Naive thymus-derived CD8-positive, alpha-beta T cell (primary cell): ENCODE measurements at places on chromosomes 4 and X.
A peak's percentile ranks its signal among the peaks of the same experiment; 100 is the strongest.

DNA sequence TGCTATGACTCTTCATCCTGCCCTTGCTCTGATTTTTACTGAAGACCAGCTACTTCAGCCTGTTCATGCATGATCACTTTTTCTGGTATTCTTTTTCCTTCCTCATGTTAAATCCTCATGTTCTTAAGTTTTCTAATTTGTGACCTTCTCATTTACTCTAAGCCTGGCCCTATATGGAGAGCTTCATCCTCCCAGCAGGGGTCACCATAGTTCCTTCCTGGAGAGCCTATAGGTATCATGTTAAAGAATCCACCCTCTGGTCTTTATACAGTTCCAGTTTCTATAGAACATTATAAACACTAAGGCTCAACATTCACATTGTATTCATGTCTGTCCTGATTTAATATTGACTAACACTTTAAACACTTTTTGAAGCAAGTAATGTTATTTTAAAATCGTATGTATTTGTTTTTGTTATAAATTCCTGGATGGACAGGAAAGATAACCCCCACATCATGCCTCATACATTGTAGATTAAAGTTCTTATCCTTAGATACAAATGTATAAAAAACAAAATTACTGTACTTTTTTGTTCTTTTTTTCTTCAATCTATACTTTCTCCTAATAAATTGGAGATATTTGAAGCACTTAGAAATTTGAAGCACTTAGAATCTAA lies 53.8 kb upstream of the OTUD4 start:
- DNase-seq = peak; percentile 57

- DNase-seq = no peak
These were observed 86.0 kb upstream of the TET2 start for GRCh38 chr4:105060628-105061027.

- DNase-seq = no peak
These were observed 17.1 kb upstream of the C1QTNF7 start for GRCh38 chr4:15410750-15411149.

- no peak for DNase-seq
These were observed 583.9 kb downstream of the NLGN4X start for GRCh38 chrX:5644776-5645175.

GRCh38 chr4:72613959-72614358 lies 44.9 kb upstream of the ADAMTS3 start:
- no peak for DNase-seq

DNA sequence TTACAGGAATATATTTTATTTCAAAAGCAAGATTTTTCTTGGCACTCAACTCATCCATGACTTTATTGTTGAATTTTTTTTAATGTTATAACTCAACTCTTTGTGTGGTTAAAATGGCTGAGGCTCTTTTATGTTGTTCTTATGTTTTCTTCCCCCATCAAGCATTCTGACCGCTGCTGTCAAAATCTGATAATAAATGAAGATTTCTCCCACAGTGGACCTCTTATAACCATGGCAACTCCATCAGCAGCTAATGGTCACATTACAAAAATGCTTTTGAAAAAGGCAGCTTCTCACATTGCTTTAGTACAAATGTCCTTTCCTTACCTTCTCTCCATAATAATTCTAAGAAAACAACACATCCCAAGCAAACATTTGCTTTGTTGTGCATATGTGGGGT lies 96.0 kb upstream of the ATOH1 start:
- no peak for DNase-seq

- DNase-seq = no peak
These were observed 147.7 kb downstream of the GASK1B start for GRCh38 chr4:158025131-158025530.

DNA sequence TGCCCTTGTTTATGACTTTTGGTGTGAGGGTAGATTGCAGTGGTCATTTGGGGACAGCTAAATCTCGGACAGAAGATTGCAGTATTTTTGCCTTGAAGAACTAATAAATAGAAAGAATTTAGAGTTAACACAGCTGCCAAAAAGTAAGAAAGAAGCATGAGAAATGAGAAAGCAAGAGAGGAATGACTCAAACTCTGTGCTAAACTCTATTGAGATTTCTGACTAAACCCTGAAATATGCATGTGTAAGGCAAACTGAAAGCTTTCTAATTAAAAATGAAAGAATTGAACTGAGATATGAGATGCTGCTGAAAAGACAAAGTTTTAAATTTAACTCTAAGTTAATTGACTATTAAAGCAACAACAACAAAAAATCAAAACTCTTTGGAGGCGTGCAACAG lies 791.3 kb downstream of the RAB28 start:
- DNase-seq = no peak

- DNase-seq = no peak
These were observed 315.7 kb downstream of the HNRNPD start for GRCh38 chr4:82057990-82058544.

- DNase-seq = no peak
These were observed 392.5 kb downstream of the BCOR start for GRCh38 chrX:39705290-39705689.

GRCh38 chr4:5018096-5018495 lies 1.2 kb downstream of the CYTL1 start:
- no peak for DNase-seq

- DNase-seq = no peak
These were observed 45.5 kb upstream of the PROM1 start for GRCh38 chr4:16129336-16129735.

DNA sequence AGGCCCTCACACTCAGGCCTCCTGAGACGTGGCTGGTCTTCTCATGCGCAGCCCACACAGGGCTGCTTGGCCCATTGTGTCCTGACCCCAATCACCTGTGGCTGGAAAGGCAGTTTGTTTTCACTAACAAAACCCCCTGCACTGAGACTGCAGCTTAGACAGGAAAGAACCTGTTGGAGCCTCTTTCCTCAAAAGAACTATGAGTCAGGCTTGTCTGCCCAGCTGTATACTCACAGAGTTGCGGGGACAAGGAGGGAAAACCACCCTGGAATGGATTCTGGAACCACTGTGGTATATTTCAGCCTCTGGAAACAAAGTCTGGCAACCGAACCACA lies 5.2 kb upstream of the TMEM156 start:
- DNase-seq = no peak

- DNase-seq = no peak
These were observed 93.2 kb downstream of the IL1RAPL2 start for GRCh38 chrX:104659005-104659744.

GRCh38 chrX:152070144-152070543 lies 68.2 kb downstream of the MAGEA10 start:
- DNase-seq = no peak

- DNase-seq = no peak
These were observed 150.6 kb downstream of the GPM6A start for GRCh38 chr4:175661437-175661836.

GRCh38 chr4:62070291-62070852 lies 870.2 kb downstream of the ADGRL3 start:
- DNase-seq = no peak

DNA sequence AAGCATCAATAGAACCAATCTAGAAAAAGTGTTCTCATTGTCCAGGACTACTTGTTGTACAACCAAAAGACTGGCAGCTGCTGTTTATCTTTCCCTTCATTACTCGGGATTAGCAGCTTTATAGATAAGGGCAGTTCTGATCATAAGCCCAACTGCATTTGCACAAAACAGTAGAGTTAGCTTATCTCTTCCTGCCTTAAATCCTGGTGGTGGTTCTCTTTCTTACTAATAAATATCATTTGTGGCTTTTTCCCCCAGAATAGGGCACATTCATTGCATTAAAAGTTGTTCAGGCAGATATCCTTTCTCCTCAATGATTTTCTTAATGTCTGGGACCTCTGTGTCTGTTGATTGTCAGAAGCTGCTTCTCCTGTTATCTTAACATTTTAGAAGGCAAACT lies 20.2 kb upstream of the RRAGB start:
- no peak for DNase-seq

DNA sequence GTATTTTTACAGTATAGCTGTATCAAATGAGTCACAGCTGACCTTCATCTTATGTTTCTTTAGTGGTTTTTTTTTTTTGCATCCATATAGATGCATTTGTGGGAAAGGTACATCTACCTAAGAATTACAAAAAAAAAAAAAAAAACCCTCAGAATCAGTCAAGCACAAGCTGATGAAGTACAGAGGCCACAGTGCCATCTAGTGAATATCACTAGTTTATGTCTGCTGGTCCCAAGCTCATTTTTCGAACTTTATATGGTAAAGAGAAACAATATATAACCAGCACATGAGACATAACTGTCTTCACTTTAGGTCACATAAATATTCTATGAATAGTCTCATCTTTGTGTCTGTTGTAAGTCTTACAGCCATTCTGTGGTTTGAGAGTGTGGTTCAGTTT lies 220.1 kb downstream of the DLG3 start:
- no peak for DNase-seq

DNA sequence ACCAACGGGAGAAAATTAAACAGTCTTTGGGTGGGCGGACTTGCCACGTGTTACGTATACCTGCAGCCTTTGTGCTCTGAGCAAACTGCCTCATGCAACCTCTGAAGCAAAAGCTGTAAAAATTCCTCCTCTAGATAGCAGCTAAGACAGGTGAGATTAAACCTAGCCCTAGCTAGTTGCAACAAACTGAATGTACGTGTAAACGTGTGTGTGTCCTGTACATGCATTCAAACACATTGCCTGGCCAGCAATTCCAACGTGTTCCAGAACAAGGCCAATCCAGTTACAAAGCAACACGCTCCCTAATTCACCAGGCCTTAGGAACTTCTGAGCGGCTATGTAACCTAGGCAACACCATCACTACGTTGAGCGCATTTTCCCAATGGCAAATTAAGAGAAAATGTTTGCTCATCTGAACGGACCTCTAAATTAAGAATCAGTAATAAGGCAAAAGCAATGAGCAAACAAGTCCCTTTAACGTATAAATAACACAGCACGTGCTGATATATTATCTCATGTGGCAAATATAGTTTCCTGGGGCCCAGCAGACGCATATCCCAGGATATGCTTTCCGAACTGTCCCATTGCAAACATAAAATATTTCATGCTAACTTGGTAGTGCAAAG lies 792 bp downstream of the PPID start:
- peak; percentile 4 for DNase-seq

- no peak for DNase-seq
These were observed 32.4 kb downstream of the FGFRL1 start for GRCh38 chr4:1043651-1044468.

DNA sequence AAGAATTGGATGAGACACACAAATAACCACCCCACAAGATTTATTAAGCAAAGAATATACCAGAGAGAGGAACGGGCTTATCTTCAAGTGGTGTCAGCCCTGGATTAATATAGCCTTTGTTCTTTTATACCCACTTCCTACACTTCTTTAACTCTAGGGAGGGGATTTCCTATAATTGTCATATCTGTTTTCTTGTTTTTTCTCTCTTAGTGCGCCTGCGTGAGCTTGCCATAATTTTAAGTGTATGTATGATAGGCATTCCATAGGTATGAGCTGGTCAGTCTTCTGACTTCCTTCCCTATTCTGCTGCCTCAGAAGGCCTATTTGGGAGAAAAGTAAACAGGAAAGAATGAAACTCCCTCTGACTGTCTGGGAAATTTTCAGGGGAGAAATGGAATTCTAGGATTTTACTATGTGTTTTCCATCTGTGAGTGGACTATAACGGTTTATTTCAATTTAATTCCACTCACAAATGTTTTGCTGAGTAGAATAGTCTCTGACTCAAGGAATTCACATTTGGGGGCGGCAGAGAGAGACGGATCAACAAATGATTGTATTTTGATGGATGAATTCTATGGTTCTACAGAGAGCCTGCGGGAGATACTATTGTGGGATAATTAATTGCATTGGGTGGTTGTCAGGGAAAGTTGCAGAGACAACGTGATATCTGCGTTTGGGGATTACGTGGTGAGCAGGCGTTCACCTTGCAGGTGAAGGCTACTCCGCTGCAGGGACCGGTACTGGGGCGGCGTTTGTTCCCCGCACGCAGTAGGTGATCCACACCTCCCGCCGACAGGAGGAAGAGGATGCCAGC lies 626 bp upstream of the CEP135 start:
- peak; percentile 39 for DNase-seq

GRCh38 chrX:105973387-105973739 lies 65.2 kb downstream of the SERPINA7 start:
- DNase-seq = no peak

DNA sequence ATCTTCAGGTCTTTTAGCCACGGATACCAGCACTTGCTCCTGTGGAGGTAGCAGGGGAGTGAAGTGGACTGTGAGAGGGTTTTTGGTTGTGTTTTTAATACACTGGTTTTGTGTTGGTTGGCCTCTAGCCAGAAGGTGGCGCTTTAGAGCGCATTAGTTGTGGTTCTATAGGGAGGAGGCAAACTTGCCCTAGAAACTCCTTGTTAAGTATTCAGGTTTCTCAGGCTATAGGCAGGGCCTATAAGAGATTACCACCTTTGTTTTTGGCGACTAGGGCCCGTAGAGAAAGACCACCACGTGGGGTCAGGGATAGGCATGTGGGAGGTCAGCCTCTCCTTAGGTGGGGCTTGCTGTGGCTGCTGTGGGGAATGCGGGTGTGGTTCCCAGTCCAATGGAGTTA lies 221.6 kb upstream of the SPANXN4 start:
- no peak for DNase-seq
